ENCODE measurements at places on chromosomes 1 and 21.

DNA sequence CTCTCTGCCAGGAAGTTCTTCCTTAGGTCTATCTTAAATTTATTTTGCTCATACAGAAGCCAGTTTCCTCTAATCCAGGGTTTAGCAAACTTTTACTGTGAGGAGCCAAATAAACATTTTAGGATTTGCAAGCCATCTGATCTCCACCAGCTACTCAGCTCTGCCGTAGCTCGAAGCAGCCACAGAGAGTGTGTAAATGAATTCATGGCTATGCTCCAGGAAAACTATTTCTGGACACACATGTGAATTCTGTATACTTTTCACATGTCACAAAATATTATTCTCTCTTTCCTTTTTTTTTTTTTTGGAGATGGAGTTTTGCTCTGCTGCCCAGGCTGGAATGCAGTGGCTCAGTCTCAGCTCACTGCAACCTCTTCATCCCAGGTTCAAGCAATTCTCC lies 13.4 kb upstream of the AGTRAP start:
- DNase-seq: no peak

- DNase-seq: no peak
Measured at GRCh38 chr1:17599954-17600300, 60.4 kb downstream of the ARHGEF10L start.

DNA sequence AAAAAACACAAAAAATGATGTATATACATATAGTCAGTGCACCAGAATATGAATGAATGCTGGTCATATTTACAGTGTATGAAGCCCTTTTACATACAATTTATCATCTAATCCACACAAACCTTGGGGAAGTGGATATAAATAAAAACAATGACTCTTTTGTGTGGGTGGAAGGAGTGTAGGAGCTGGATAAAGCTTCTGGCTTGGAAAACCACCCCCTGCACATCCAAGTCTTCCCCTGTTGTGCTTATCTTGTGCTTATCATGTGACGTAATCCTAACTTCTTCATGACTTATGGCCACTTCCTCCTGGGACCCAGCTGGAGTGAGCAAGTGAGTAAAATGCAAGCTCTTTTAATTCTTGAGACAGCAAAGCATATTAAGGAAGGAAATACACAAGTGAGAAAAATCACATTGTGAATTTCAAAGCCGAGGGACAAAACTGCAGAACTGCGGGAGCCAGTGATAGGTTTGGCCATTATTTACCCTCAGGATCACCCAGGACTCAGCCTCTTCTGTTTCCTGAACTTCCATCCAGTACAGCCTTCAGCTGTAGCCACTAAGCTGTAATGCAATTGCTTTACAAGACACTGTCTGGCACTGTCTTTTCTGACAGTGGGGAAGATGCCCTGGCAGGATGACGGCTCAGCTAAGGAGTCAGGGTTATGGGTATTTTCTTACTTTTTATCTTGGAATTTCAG lies 104.0 kb upstream of the PPM1J start:
- DNase-seq: no peak

- no peak for DNase-seq
Measured at GRCh38 chr1:170309389-170310013, 163.7 kb downstream of the NTMT2 start.

- no peak for DNase-seq
Measured at GRCh38 chr1:41683681-41684500, 199.4 kb upstream of the EDN2 start.

GRCh38 chr1:22176258-22176657 lies 33.4 kb upstream of the WNT4 start:
- DNase-seq: no peak

GRCh38 chr1:101613546-101613945 lies 376.7 kb downstream of the S1PR1 start:
- no peak for DNase-seq

- no peak for DNase-seq
Measured at GRCh38 chr1:220385158-220385557, 112.9 kb upstream of the RAB3GAP2 start.

DNA sequence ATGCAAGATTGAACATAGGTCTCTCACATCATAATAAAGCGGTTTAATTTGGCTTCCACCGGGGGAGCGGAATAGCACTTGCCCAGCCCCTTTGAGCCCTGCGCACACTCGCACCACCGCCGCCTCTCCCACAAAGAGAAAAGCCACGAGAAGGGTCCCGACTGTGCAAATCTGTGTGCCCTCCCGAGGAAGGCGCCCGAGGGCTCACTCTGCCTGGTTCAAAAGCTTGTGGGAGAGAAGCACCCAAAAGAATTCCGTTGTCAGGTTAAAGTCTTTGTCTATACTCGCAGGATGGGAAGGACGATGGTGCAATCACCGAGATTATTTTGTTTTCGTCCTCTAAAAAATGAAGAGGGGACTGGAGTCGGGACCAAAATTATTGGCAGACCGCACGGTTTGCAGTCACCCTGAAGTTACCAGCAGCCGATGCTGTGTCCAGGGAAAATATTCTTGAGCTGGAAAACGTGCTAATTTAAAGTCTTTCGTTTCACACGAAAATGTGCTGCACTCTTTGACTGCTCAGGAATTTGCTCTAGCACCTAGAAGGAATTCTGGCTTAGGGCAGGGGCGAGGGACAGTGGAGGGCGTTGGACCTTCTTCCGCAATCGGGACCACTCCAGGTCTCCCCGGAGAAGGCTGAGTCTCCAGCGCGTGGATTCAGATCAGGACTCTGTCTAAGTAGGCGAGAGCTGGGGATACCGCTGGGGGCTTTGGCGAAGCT lies 6.6 kb upstream of the SIM2 start:
- DNase-seq: no peak

- DNase-seq: no peak
Measured at GRCh38 chr1:108817811-108818210, 39.1 kb downstream of the AKNAD1 start.

DNA sequence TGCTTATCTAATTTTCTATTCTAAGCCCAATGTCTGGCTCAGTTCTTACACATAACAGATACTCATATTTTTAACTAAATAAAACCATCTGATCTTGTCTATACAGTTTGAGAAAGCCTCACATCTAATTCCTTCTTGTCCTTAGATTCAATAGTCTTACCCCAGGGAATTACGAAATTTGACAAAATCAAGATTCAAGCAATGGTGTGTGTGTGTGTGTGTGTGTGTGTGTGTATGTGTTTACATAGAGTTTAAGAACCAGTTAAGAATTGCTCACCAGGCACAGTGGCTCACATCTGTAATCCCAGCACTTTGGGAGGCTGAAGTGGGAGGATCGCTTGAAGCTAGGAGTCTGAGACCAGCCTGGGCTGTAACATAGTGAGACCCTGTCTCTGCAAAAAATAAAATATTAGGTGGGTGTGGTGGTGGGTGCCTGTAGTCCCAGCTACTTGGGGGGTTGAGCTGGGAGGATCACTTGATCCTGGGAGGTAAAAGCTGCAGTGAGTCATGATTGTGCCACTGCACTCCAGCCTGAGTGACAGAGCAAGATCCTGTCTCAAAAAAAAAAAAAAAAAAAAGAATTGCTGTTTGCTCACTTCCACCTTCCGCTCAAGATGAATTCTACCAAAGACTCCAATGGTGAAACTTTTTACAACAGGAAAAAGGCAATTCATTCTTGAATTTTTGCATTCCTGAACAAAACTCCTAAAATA lies 6.2 kb downstream of the WDR64 start:
- DNase-seq: no peak

GRCh38 chr1:15110867-15111230 lies 42.7 kb upstream of the TMEM51 start:
- no peak for DNase-seq

- DNase-seq: no peak
Measured at GRCh38 chr1:153624965-153625611, 2.2 kb downstream of the S100A13 start.

GRCh38 chr21:38712071-38712470 lies 93.7 kb upstream of the ETS2 start:
- no peak for DNase-seq

DNA sequence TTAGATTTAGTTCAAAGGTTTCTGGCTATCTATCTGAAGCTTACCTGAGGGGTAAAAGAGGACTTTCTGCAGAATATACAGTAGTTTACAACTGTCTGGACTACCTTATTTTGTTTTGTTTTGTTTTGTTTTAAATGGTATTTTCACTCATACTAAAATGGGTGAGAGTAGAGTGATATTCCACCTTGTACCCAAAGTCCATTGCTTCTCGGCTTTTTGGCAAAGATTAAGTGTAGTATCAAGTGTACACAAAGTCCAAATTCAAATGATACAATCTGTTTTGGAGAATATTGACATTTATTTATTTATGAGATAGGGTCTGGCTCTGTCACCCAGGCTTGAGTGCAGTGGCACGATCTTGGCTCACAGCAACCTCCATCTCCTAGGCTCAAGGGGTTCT lies 11.7 kb upstream of the SMG7 start:
- no peak for DNase-seq

- DNase-seq: no peak
Measured at GRCh38 chr1:214698559-214698958, 95.6 kb downstream of the CENPF start.

DNA sequence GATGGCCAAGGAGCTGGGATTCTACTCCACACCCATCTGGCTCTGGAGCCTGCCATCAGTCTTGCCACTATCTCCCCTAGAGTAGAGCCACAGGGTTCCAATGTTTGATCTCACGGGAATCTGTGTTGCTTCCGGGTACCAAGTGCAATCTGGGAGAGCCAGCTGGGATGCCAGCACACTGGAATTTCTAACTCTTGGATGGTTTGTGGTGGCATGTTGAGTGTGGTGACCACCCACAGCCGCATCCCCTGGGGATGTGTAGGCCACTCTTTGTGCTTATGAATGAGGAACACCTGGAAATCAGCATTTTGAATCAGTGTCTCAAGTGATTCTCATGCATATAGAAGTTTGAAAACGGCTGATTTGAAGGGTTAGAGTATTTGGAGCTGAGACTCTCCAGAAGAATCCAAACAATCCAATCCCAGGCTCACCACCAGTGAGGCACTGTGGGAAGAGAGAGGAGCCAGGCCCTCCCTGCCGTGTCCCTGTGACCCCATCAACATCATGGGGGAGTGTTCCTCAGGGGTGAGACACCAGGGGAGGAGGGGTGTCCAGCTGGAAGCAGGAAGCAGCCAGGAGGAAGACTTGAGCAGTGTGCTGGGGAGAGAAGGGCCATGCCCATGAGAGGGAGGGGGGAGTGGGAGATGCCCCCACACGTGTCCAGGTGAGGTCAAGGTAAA lies 13.4 kb downstream of the FBLIM1 start:
- DNase-seq: no peak

DNA sequence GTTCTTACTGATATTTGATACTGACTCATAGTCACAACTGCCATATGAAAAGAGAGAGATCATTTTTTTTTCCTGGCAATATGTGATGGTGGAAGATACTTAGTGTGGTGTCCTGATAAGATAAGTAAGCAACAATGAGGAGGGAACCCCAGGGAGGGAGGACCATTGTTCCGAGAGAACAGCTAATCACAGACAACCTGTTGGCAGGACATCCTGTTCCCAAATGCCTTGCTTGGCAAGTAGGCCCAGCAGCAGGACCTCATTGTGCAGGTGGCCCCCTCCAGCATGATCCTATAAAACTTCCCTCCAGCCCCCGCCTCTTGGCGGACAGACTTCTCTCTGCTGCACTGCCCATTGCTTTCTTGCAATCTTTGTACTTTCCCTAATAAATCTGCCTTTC lies 329.4 kb upstream of the CHRM3 start:
- no peak for DNase-seq

- DNase-seq: no peak
Measured at GRCh38 chr1:172915271-172915670, 135.5 kb downstream of the TNFSF18 start.

GRCh38 chr1:248828845-248829244 lies 3.1 kb upstream of the SH3BP5L start:
- DNase-seq: no peak
